ENCODE measurements at places on chromosomes 7 and 10. TPM values are rescaled to one million over a fixed set of nuclear protein-coding genes. Genes with fewer than 3 reads are reported as not detected.
A peak's percentile ranks its signal among the peaks of the same experiment; 100 is the strongest.

- no peak overlapping the region for H3K4me3 ChIP-seq
- H3K36me3 ChIP-seq = peaks cover 5% of the 10 kb centered on the region
- no peaks in the 10 kb centered on the region for H3K27me3 ChIP-seq
- peaks cover 49% of the 10 kb centered on the region for H3K4me1 ChIP-seq
- no peak for DNase-seq
- no peak overlapping the region for H3K27ac ChIP-seq
These were observed 63.2 kb upstream of the KLF6 start for GRCh38 chr10:3848005-3848774.

GRCh38 chr10:91635401-91636400 is 2.8 kb upstream of the PPP1R3C start:
- H3K36me3 ChIP-seq = no peaks in the 10 kb centered on the region
- peak; percentile 54 for DNase-seq
- peaks cover 7% of the 10 kb centered on the region for H3K4me1 ChIP-seq
- peaks cover 73% of the 10 kb centered on the region for H3K27me3 ChIP-seq

DNA sequence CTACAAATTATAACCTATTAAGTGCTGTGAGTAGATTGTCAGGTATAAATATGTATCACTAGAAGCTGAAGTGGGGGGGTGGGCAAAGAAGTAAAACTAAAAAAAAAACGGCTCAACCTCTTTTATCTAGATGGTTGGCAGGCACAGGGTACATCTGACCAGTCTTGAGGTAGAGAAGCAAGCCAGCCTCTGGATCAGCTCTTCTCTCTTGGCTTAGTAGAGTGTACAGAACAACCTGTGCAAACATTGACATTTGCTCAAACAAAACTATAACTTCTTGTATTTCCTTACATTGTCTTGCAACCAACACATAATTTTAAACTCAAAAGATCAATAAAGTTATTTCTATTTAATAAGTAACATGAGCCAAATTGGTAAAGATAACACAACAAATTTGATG is 25.6 kb downstream of the DNA2 start:
- no peaks in the 10 kb centered on the region for H3K4me1 ChIP-seq
- peak overlapping the region; percentile 4 for H3K27ac ChIP-seq
- no peak for DNase-seq
- H3K4me3 ChIP-seq = no peak overlapping the region
- no peaks in the 10 kb centered on the region for H3K27me3 ChIP-seq

DNA sequence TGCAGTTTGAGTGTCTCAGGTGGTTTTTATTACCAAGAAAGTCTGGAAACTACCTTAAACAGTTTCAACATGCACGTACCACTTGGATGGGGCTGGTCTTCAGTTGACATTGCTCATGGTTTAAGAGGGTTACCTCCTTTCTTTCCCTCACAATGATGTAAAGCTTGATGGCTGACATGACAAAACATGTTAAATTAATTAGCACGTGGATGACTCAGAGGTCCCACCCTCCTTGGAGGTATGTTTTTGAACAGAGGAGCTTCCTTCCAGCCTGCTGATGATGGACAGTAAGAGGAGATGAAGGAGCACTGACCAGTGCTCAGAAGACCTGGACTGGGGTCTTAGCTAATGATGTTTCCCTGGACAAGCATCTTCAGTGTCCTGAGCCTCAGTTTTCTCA is 322.3 kb upstream of the PODXL start:
- peaks cover 20% of the 10 kb centered on the region for H3K27me3 ChIP-seq
- no peaks in the 10 kb centered on the region for H3K4me1 ChIP-seq
- H3K36me3 ChIP-seq = no peaks in the 10 kb centered on the region
- H3K27ac ChIP-seq = no peak overlapping the region
- no peak overlapping the region for H3K4me3 ChIP-seq

DNA sequence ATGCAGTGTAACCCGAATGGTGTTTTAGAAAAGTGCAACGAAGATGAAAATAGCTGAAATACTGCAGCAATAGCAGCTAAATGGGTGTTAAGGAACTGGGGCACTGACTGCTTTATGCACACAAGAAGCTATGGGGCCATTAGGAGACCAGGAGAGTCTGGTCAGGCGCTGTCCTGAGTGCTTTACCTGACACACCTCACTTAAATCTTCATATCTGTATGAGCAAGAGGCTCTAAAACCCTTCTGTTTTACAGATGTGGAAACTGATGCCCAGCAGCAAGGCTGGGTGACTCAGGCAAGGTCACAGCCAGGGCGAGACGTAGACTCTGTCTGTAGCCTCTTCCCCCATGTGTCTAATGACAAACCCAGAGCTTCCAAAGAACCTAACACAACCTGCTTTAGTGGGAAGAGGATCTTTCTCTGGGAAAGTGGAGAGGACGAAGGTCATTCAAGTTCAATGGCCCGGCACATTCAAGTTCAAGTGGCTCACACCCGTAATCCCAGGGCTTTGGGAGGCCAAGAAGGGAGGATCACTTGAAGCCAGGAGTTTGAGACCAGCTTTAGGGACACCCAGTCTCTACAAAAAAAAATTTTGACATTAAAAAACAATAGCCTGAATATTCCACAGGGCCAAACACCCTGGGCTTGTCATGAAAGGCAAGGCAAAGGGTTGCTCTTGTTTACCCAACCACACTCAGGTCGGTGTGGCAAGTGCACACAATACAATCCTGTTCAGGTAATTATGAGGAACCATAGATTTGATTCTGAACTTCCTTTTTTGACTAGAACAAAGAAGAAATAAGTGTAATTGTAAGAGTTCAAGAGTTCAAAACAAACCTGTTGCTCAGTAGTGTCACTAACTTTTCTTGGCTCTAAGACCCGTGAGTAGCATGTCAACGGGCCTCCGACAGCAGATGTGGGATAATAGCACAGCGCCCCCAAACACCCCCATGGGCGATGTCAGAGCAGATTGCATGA is 53.7 kb upstream of the KLF6 start:
- peaks cover 61% of the 10 kb centered on the region for H3K4me1 ChIP-seq
- no peak overlapping the region for H3K4me3 ChIP-seq
- H3K36me3 ChIP-seq = peaks cover 2% of the 10 kb centered on the region
- no peak overlapping the region for H3K27ac ChIP-seq
- DNase-seq = no peak
- H3K27me3 ChIP-seq = no peaks in the 10 kb centered on the region

DNA sequence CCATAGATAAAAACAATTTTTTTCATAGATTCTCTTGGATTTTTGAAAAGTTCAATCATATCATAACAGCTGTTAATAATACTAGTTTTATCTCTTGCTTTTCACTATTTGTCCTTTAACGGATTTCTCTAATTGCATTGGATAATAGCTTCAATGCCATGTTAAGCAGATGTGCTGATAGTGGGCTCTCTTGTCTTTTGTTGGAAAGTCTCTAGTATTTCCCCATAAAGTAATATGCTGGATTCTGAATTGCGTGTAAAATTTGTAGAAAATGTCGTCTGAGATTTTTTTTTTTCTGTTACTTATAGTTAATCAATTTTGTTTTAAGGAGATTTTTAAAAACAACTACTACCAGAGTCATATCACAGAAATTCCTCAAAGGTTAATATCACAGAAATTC is 53.3 kb downstream of the TFPI2 start:
- no peaks in the 10 kb centered on the region for H3K36me3 ChIP-seq
- DNase-seq = no peak
- H3K27ac ChIP-seq = no peak overlapping the region
- H3K4me3 ChIP-seq = no peak overlapping the region
- H3K27me3 ChIP-seq = no peaks in the 10 kb centered on the region
- H3K4me1 ChIP-seq = no peaks in the 10 kb centered on the region

- no peaks in the 10 kb centered on the region for H3K36me3 ChIP-seq
- no peak overlapping the region for H3K27ac ChIP-seq
- DNase-seq = no peak
- H3K4me1 ChIP-seq = no peaks in the 10 kb centered on the region
- H3K27me3 ChIP-seq = no peaks in the 10 kb centered on the region
These were observed 126.7 kb downstream of the DKK1 start for GRCh38 chr10:52440612-52441285.

- H3K4me3 ChIP-seq = no peak overlapping the region
- H3K36me3 ChIP-seq = peaks cover 20% of the 10 kb centered on the region
- peaks cover 53% of the 10 kb centered on the region for H3K4me1 ChIP-seq
- no peak for DNase-seq
These were observed 10.4 kb upstream of the ASCC1 start for GRCh38 chr10:72226418-72227027.

- peaks cover 30% of the 10 kb centered on the region for H3K27me3 ChIP-seq
- H3K27ac ChIP-seq = no peak overlapping the region
- no peaks in the 10 kb centered on the region for H3K4me1 ChIP-seq
These were observed 12.4 kb downstream of the CTBP2 start for GRCh38 chr10:125147971-125148439.

The TMEM72 gene
- not detected for total RNA-seq

DNA sequence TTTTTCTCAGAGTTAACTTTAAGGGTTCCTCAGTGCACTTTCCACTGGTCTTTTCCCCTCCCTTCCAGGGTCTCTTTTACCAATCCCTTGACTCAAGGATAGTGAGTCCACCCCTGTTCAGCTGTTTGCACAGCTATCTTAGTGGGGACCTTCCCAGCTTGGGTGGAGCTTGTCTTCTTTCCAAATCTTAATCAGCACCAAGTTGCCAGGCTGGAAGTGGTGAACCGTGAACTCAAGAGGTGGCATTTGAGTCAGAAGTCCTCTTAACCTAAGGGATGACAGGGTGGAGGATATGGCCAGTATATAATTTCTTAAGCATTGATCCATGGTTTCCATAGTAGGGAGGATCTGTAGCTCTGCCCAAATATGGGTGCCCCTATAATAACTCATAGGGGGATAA is 25.0 kb downstream of the MAPK8 start:
- DNase-seq = peak; percentile 12
- H3K27ac ChIP-seq = peak overlapping the region; percentile 31
- no peaks in the 10 kb centered on the region for H3K27me3 ChIP-seq
- peaks cover 13% of the 10 kb centered on the region for H3K36me3 ChIP-seq
- H3K4me1 ChIP-seq = peaks cover 41% of the 10 kb centered on the region

GRCh38 chr7:19530852-19531251 is 178.0 kb downstream of the POLR1F start:
- H3K27me3 ChIP-seq = no peaks in the 10 kb centered on the region
- no peak overlapping the region for H3K4me3 ChIP-seq
- no peaks in the 10 kb centered on the region for H3K36me3 ChIP-seq
- H3K27ac ChIP-seq = no peak overlapping the region

DNA sequence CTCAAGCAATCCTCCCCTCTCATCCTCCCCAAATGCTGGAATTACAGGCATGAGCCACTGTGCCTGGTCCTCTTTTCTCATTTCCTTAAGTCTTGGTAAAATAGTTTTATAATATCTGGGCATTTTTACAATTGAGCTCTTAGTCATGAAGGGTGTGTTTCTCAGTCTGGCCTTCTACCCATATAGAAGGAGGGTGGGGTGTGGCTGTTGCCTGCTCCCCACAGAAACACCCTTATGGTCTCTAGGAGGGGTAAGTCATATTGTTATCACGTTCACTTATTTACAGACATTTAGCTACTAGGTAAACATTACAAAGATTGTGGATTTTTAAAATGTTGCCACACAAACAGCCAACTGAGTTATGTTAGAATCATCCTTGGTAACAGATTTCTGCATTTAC is 6.7 kb upstream of the OTUD1 start:
- no peak for DNase-seq
- no peaks in the 10 kb centered on the region for H3K36me3 ChIP-seq
- H3K4me3 ChIP-seq = no peak overlapping the region
- no peak overlapping the region for H3K27ac ChIP-seq
- H3K27me3 ChIP-seq = no peaks in the 10 kb centered on the region
- H3K4me1 ChIP-seq = no peaks in the 10 kb centered on the region

The CALML3 gene
- total RNA-seq = not detected

GRCh38 chr7:26185131-26185843 is 15.3 kb downstream of the HNRNPA2B1 start:
- no peak for DNase-seq
- H3K36me3 ChIP-seq = peaks cover 3% of the 10 kb centered on the region
- no peaks in the 10 kb centered on the region for H3K27me3 ChIP-seq
- H3K27ac ChIP-seq = peak overlapping the region; percentile 98
- no peak overlapping the region for H3K4me3 ChIP-seq

DNA sequence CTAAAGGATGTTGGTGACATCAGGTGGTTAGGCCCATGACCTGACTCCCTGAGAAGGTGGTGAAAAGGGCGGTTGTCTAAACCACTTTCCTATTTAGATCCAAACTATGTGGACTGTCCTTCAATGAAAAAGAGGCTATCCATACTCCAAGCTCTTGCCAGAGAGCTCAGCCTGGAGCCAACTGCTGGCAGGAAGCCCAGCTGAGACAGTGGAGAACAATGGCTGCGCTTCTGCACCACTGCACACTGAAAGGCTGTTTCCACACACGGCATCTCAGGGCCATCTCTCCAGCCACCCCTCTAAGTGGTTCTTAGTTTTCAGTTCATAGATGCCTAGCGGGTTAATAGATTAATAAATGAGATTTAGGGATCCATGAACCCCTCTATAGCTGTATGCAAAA is 488.8 kb upstream of the ZMIZ1 start:
- DNase-seq = no peak
- H3K36me3 ChIP-seq = no peaks in the 10 kb centered on the region
- no peak overlapping the region for H3K27ac ChIP-seq
- H3K27me3 ChIP-seq = no peaks in the 10 kb centered on the region
- H3K4me3 ChIP-seq = no peak overlapping the region

DNA sequence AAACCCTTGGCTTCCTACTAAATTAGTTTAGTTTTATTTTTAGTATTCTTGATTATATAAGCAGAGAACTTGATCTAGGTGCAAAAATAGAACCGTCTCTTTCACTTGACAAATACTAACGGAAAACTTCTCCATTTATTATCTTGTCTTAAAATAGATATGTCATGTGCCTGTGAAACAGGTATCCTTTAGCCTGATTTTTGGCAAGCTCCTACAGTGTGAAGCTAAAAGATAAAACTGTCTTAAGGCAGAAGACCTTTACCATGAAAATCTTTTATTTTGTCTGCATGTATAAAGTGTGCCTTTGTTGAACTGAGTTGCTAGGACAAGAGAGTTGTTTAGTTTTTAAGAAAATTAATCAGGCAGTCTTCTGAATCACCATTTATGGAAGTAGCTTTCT is 90.6 kb downstream of the CYP51A1 start:
- no peak overlapping the region for H3K27ac ChIP-seq
- no peaks in the 10 kb centered on the region for H3K27me3 ChIP-seq
- peaks cover 1% of the 10 kb centered on the region for H3K36me3 ChIP-seq
- H3K4me1 ChIP-seq = no peaks in the 10 kb centered on the region
- DNase-seq = no peak

The SORBS1 gene
- total RNA-seq = 1.2 TPM
